ENCODE measurements at places on chromosomes 3 and 15. TPM values are rescaled to one million over a fixed set of nuclear protein-coding genes. Genes with fewer than 3 reads are reported as not detected.

DNA sequence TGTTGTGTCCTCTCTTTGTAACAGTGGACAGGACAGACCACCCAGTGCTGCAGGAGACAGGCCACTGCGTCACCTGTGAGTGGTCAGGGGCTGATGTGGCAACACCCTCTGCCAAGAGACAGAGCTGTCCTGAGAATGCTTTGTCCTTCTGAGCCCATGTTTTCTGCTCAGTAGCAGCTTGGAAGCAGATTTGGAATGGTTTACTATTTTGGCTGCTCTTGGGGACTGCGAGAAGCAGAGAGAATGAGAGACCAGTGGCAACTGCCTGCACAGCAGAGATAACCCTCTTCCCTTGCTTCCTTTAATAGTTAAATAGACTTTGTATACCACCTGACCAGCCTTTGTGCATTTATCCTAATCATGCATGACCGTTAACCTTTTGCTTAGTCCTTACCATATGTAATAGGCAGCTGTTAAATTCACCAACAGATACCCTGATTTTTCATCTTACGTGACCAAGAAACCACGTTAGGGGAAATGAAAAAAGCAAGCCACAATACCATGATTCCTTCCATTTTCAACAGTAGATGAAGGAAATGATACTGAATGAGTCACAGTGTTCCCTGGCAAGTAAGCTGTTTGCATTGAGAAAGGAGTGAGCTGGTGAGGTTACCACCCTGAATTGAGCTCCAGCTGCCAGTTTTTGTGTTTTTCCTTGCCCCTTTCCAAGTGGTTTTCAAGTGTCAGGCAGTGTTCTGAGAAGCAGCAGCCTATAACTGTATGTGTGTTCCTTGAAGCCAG is 35.5 kb downstream of the B3GALNT1 start:
- H3K27ac ChIP-seq: no peak overlapping the region
- H3K4me1 ChIP-seq: no peaks in the 10 kb centered on the region
- H3K27me3 ChIP-seq: no peaks in the 10 kb centered on the region
- H3K4me3 ChIP-seq: no peak overlapping the region
- H3K36me3 ChIP-seq: no peaks in the 10 kb centered on the region

GRCh38 chr3:178900029-178900646 is 171.5 kb downstream of the ZMAT3 start:
- DNase-seq: no peak
- no peaks in the 10 kb centered on the region for H3K4me1 ChIP-seq
- no peaks in the 10 kb centered on the region for H3K36me3 ChIP-seq

SAMD7 gene
- not detected for total RNA-seq

DNA sequence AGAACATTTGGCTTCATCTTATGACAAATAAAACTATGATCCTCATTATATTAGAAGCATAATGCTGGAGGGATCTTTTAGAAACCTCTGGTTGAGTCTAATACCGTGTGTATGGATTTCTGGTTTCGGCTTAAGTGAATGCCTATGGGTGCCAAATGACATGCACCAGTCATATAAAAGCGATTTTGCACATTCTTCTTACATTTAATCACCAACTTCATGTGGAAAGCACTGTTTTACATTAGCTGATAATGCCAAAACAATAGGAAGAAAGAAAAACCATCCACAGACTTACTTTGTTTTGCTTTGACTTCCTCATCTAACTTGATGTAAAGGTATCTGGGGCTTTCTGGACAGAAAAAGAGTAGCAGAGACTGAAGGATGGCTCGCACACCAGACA is 20.9 kb downstream of the SLC2A2 start:
- H3K27ac ChIP-seq: no peak overlapping the region
- no peaks in the 10 kb centered on the region for H3K36me3 ChIP-seq
- no peak for DNase-seq
- no peaks in the 10 kb centered on the region for H3K27me3 ChIP-seq
- no peak overlapping the region for H3K4me3 ChIP-seq
- H3K4me1 ChIP-seq: no peaks in the 10 kb centered on the region

GRCh38 chr3:125634336-125634950 is 39.1 kb upstream of the OSBPL11 start:
- H3K4me1 ChIP-seq: peaks cover 3% of the 10 kb centered on the region
- H3K27me3 ChIP-seq: no peaks in the 10 kb centered on the region
- H3K36me3 ChIP-seq: no peaks in the 10 kb centered on the region
- no peak overlapping the region for H3K4me3 ChIP-seq
- H3K27ac ChIP-seq: no peak overlapping the region
- DNase-seq: no peak

GRCh38 chr3:177994976-177995375 is 541.3 kb upstream of the KCNMB2 start:
- H3K27me3 ChIP-seq: no peaks in the 10 kb centered on the region
- H3K4me1 ChIP-seq: no peaks in the 10 kb centered on the region
- no peaks in the 10 kb centered on the region for H3K36me3 ChIP-seq
- no peak for DNase-seq

GRCh38 chr3:16500093-16500492 is 13.4 kb downstream of the RFTN1 start:
- H3K27ac ChIP-seq: peak overlapping the region; percentile 99
- peaks cover 46% of the 10 kb centered on the region for H3K36me3 ChIP-seq
- no peaks in the 10 kb centered on the region for H3K27me3 ChIP-seq
- H3K4me3 ChIP-seq: no peak overlapping the region
- DNase-seq: no peak
- peaks cover 100% of the 10 kb centered on the region for H3K4me1 ChIP-seq

Measured in Karpas-422 (cell line).